ENCODE measurements at places on chromosomes 13 and 19. TPM values are rescaled to one million over a fixed set of nuclear protein-coding genes. Genes with fewer than 3 reads are reported as not detected.

DMRTC2 gene
- total RNA-seq = not detected

TRAPPC5 gene
- total RNA-seq = 87.9 TPM

METTL21C gene
- not detected for total RNA-seq

NALCN gene
- total RNA-seq = 4.6 TPM

EDNRB gene
- total RNA-seq = not detected

PIN1 gene
- 73.0 TPM for total RNA-seq

All from A549 treated with DMSO at 1 μM for 4 hours (cell line).